ENCODE measurements at places on chromosomes 16 and 17. TPM values are rescaled to one million over a fixed set of nuclear protein-coding genes. Genes with fewer than 3 reads are reported as not detected.
A peak's percentile ranks its signal among the peaks of the same experiment; 100 is the strongest.

PDIA2 gene
- 0.53 TPM for total RNA-seq

C16orf89 gene
- 0.37 TPM for total RNA-seq

TRPV3 gene
- total RNA-seq, result 1.9 TPM

- no peak for DNase-seq
Observed at GRCh38 chr17:33974276-33974675, 280.8 kb upstream of the CCL2 start.

DNA sequence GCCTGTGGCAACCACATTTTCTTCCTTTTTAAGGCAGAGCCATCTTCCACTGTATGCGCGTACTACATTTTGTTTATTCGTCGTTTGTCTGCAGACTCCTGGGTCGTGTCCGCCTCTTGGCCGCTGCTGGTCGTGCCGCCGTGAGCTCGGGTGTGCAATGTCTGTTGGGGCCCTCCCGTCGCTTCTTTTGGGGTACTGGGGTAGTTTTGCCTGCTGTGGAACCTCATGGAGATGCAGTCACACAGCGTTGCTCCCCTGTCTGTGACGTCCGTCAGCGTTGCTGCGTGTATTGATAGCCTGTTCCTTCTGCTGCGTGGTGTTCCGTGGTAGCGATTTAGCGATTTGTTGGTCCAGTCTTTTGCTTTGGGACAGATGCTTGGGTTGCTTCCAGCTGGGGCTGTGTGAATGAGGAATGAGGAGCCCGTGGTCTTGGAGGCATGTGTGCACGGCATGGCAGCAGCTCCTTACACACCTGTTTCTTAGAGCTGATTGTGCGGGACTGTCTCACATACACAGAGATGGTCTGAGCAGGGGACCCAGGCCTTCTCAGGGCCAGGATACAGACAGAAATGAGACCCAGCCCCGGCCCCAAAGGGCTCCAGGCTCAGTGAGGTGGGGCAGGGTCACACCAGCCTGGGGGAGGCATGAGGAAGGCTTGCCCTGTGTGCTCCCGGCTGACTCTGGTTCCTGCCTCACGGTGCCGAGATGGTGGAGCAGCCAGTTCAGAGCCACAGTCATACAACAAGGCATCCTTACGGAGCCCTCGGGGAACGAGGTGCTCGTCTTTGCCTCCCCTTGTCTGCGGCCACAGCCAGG is 78.4 kb upstream of the GSE1 start:
- DNase-seq, result no peak

DNA sequence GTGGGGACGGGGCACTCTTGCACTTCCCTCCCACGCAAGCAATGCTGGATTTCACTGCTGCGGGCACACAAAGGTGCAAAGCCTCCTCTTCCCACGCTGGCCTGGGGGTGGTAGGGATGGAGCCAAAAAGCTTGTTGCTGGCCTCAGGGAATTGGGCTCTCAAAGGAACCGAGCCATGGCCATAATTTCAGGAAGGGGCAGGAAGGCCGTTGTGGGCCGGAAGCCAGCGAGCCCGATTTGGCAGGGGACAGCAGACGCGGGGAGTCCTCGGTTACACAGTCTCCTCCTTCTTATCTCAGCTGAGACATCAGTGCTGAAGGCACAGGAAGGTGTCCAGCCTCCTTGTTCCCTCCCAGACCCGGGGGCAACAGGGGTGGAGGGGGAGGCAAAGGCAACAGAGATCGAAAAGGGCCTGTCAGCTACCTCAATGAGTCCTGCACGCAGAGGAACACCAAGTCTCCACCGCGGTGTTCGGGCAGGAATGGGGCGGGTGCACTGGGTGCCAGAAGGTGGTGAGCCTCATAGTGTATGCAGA is 59.5 kb downstream of the SLFN11 start:
- no peak for DNase-seq

- no peak for DNase-seq
Observed at GRCh38 chr17:2138318-2138717, 83.4 kb downstream of the HIC1 start.

GRCh38 chr16:22262460-22262859 is 34.7 kb upstream of the POLR3E start:
- DNase-seq, result no peak

DNA sequence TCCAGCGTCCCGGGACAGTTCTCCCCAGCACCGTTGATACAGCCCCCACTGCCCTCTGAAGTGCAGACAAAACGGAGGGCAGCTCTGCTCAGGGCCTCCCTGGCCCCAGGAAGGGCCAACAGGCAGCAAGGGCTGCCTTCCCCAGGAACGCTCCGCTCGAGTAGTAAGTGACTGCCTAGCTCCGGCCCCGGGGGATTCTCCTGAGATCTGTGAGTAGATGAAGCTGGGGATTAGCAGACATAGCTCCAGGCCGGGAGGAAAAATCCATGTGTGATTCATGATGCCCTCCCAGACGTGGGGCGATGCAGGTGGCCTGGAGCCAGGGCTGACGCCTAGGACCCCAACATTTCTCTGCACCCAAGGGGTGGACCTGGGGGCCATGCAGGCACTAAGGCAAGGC is 85.3 kb downstream of the ENGASE start:
- DNase-seq, result peak; percentile 45

- DNase-seq, result no peak
Observed at GRCh38 chr17:32226886-32227285, 38.7 kb upstream of the RHBDL3 start.

- peak; percentile 23 for DNase-seq
Observed at GRCh38 chr16:31356566-31357323, 1.8 kb downstream of the ITGAX start.

DNA sequence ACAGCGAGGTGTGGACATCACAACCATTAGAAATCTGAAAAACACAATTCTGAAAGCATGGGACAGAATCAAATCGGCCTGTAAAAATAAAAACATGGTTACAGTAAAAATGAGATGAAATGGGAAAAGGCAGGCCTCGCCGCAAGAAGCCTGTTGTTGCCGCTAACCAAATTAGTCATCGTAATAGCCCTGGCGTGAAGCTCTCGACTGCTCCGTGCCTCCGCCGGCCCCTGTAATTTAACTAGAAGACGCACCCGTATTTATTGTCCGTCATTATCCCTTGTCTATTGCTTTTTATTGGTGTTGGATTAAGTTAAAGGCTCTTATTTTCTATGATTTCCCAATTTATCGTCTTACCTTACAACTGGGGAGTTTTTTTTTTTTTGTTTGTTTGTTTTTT is 334.6 kb upstream of the EEF2KMT start:
- no peak for DNase-seq

- no peak for DNase-seq
Observed at GRCh38 chr17:61144137-61144536, 255.5 kb upstream of the TBX2 start.

DNA sequence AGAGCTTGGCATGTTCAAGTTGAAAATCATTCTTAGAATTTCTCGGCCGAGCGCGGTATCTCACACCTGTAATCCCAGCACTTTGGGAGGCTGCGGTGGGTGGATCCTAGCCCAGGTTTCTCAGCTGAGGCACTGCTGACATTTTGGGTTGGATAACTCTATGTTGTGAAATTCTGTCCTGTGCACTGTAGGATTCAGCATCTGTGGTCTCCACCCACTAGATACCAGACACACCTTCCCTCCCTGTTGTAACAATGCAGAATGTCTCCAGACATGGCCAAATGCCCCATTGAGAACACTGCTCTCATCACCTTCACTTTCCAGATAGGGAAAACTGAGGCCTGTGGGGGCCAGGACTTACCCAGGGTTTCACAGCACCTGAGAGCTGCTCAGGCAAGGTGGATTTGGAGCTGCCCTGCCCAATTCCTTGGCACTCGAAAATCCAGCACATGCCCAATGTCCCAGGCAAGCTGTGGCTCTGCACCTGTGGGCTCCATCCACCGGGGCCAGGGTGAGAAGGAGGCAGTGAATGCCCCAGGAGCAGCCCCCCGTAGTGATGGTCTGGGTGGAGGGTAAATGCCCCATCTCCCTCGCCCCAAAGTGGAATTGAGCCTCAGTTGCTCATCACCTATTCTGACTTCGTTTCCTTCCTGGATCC is 20.2 kb upstream of the TVP23A start:
- no peak for DNase-seq

GRCh38 chr17:41653421-41653820 is 29.0 kb upstream of the KRT17 start:
- no peak for DNase-seq

- no peak for DNase-seq
Observed at GRCh38 chr16:51193879-51194278, 42.8 kb upstream of the SALL1 start.

GRCh38 chr17:18248300-18248731 is 10.2 kb downstream of the FLII start:
- peak; percentile 72 for DNase-seq

GRCh38 chr17:57670769-57671569 is 74.1 kb downstream of the CCDC182 start:
- DNase-seq, result no peak

DNA sequence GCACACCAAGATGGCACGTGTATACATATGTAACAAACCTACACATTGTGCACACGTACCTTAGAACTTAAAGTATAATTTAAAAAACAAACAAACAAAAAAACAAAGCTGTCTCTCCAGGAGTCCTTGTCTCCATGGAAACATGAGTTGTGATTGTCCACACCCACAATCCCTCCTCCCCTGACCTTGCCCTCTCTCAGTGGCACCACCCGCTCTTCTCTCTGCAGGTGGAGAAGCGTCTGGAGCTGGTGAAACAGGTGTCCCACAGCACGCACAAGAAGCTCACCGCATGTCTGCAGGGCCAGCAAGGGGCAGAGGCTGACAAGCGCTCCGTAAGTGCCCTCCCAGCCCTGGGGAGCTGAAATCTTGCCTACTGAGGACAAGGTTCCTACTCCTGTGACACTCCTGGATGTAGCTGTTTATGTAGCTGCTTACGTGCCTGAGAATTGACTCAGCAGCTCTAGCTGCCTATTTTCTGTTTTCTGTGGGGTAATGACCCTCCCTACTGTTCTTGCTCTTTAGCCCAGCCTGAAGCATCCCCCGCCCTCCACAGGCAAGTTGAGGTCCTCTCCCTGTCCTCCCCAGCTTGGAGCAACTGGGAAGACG is 107.0 kb downstream of the ARHGAP44 start:
- no peak for DNase-seq

- no peak for DNase-seq
Observed at GRCh38 chr17:29089601-29090044, 46.7 kb downstream of the PIPOX start.

Data from neural progenitor cell (in vitro differentiated cells).